ENCODE measurements at places on chromosomes 2 and 18.

DNA sequence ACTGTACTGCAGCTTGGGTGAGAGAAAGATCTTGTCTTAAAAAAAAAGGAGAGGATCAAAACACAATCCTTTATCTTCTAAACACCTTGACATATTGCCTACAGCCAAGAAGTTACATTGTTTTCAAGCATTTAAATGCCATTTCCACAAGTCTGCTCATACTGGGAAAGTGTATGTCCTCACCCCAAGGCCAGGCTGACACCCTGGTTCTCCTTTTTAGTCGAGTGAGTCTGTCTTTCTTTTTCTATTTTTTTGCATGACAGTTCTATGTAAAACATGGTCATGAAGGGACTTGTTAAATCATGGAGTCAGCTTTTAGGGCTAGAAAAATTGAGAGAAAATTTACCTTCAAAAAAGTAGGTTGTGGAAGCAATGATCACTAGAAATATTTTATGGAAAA, 233.3 kb downstream of the FAM210A start:
- peaks cover 2% of the 10 kb centered on the region for H3K36me3 ChIP-seq
- no peak overlapping the region for H3K4me3 ChIP-seq
- no peak for DNase-seq
- H3K4me1 ChIP-seq: no peaks in the 10 kb centered on the region

DNA sequence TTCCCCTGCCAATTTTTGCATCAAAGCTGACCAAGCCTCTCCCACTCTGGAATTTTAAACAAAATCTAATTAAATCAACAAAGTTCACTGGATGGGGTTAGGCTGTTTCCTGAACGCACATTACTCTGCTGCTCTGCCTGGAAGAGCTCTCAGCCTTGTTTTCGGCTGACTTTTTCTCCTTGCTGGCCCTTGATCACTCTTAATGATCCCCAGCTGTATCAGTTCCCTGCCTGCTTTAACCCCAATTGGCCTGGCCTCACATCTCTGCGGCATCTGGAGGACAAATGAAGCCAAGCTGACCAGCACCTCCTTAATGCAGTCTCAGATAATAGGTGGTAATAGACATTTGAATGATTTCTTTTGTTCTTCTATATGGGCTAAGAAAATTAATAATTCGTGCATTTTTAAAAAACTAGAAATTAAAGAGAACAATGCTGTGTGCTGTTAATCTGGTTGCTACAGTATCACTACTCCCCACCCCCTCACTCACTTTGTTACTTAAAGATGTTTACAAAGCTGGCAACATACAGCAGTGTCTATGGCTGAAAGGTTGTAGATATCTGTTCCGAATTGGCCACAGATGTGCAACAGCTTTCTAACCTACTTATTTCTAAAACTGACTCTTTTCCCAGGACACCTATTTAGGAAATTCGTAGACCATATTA, 415.2 kb upstream of the KCNH7 start:
- no peaks in the 10 kb centered on the region for H3K27me3 ChIP-seq
- H3K36me3 ChIP-seq: no peaks in the 10 kb centered on the region
- H3K4me1 ChIP-seq: no peaks in the 10 kb centered on the region

GRCh38 chr2:200604571-200605255, 18.9 kb downstream of the AOX1 start:
- DNase-seq: no peak
- H3K4me3 ChIP-seq: no peak overlapping the region
- no peaks in the 10 kb centered on the region for H3K4me1 ChIP-seq
- H3K36me3 ChIP-seq: no peaks in the 10 kb centered on the region
- no peaks in the 10 kb centered on the region for H3K27me3 ChIP-seq

DNA sequence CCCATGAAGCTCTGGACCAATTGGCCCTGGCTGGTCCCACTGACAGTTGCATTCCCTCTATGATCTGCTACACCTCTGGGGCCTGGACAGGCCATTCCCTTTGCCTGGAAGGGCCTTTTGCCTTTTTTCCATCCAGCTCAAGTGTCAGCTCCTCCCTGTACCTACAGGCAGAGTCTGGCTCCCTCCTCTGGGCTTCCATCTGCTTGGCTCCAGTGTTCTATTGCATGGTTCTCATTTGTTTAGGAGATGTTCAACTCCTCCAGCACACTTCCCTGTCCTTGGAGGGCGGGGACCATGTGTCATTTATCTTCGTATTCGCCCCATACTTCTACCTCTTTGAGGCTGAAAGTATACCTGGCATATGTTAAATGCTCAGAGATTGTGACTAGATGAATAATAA, 61.1 kb downstream of the PRKCE start:
- H3K27ac ChIP-seq: no peak overlapping the region
- DNase-seq: no peak
- no peak overlapping the region for H3K4me3 ChIP-seq

Measured in kidney (tissue), 22 donors.